ENCODE measurements at places on chromosomes 1 and 21.
A peak's percentile ranks its signal among the peaks of the same experiment; 100 is the strongest.

- no peak for DNase-seq
Measured at GRCh38 chr1:183473217-183473536, 878 bp downstream of the SMG7 start.

DNA sequence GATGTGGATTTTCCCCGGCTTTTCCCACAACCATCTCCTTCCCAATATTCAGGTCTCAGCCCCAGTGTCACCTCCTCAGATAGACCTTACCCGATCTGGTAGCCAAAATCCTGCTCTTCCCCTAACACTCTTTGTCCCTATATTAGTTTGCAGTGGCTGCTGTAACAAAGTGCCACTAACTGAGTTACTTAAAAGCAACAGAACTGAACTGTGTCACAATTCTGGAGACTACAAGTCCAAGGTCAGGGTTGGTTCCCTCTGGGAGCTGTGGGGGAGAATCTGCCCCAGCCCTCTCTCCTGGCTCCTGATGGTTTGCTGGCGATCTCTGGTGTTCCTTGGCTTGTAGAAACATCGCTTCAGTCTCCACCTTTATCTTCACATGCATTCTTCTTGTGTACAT, 64.0 kb downstream of the NENF start:
- DNase-seq = no peak

GRCh38 chr1:52348704-52349300, 17.2 kb downstream of the CC2D1B start:
- peak; percentile 15 for DNase-seq

DNA sequence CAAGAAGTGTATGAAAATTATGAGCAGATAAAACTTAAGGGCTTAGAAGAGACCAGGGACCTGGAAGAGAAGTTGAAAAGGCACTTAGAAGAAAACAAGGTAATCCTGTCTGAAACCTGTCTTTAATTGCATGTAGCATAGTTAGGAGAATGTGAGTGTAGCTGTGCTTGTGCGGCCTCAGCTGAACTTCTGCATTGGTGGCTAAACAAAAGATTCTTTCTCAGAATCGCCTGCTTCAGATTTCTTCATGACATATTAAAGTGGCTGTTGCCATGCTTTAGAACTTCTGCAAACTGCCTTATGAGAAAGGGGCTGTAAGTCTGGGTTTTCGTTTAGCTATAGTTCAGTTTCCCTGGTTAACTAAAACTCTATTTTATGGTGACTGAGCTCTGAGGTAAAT, 94.5 kb downstream of the VPS26C start:
- DNase-seq = no peak

DNA sequence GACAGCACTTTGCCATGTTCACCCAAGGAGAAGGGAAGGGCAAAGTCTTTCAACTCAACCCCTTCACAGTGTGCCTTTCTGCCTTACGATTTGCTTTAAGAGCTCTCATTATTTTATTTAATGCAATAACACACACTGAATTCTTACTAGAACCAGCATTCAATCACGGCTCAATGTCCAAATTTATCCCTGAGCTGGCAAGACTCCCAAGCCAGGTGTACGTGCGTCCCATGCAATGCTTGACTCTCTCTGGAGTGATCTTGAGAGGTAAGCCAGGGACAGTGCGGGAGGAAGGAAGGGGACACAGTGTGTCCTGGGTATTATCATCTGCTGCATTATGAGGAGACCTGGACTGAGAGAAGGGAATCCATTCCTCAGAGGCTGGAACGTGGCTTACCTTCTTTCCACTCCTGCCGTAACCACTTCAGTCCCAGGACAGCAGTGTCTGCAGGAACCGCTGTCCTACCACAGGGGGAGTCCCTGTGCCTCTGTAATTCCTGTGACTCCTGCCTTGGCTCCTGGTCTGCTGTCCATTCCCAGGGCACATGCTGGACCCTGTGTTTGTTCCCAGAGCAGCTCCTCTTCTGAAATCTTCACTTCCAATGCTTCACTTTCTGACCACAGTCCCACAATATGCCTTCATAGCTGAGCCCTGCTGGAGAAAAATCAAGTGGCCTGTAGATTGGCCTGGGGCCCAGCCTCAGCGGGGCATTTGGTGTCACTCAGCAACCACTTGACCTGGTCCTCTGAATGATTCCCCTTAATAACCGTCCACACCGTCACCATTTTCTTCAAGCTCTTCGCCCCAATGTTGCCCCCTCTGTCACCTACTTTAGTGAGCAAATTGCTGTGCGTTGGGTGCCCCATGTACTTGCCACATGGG, 28.6 kb upstream of the STUM start:
- DNase-seq = no peak

DNA sequence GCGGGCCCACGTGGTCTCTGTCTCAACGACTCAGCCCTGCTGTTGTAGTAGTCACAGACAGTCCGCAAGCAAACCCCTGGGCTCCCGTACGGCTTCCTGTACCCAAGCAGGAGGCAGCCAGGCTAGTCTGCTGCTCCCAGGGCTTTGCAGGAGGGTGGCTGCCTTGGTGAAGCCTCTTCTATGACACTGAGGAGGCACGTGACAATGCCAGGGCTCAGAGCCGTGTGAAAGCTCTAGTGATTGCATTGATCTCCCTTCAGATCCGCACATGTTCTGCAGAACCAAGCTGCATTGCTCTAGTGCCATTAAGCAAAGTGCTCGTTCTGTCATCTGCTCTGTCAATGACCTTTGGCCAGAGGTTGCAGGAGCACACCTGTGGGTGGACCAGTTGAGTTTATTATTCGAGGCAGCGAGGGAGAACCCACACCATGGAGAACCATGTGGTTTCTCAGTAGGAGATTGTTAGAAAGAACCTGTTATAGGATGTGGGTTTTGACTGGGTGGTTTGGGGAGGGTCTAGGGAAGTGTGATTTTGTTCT, 18.0 kb downstream of the UMODL1 start:
- no peak for DNase-seq

DNA sequence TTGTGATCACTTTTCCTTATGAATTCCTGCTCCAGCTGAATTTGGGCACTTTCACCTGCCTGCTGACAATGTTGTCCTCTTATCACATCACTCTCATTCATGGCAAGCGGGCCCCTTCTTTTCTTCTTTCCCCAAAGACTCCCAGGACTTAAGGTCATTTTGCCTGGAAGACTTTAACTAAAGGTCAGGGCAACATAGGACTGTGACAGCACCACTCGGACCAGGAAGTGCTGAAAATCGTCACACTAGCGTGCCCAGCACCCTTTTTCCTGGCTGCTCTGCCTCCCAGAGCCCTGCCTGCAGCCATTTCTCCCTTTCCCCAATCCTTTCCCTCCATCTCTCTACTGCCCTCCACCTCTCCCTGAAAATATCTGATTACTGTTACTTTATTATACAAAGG, 35.4 kb downstream of the CD34 start:
- DNase-seq = no peak

GRCh38 chr1:10939654-10940450, 72.6 kb upstream of the TARDBP start:
- DNase-seq = no peak

- DNase-seq = no peak
Measured at GRCh38 chr1:107252271-107252670, 111.4 kb downstream of the NTNG1 start.

- no peak for DNase-seq
Measured at GRCh38 chr1:202531472-202531811, 178.8 kb downstream of the SYT2 start.

GRCh38 chr1:18924221-18924691, 21.9 kb upstream of the ALDH4A1 start:
- DNase-seq = no peak

- no peak for DNase-seq
Measured at GRCh38 chr1:95304803-95305202, 70.8 kb downstream of the RWDD3 start.

- DNase-seq = no peak
Measured at GRCh38 chr21:38664841-38665240, 140.9 kb upstream of the ETS2 start.
